ENCODE measurements at places on chromosomes 3 and 15.

DNA sequence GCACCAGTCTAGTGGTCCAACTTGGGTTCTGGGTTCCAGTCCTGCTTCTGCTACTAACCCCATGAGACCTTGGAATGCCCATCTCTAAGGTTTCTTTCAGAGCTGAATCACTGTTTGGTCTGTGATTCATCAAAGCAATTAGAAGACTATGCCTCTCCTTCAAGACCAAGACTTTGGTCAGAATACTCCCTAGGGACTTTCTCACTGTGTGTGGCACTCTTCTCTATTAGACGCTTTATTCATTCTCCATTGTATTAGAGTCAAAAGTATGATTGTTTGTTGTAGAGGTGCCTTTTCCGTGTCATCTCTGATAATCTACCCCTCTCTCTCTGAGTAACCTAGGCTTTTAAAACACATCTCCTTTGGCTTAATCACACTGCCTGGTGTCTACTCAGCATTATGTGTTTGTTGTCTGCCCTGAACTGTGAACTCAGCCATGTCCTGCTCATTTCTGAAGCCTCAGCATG is 90.5 kb downstream of the LPP start:
- no peak for DNase-seq

DNA sequence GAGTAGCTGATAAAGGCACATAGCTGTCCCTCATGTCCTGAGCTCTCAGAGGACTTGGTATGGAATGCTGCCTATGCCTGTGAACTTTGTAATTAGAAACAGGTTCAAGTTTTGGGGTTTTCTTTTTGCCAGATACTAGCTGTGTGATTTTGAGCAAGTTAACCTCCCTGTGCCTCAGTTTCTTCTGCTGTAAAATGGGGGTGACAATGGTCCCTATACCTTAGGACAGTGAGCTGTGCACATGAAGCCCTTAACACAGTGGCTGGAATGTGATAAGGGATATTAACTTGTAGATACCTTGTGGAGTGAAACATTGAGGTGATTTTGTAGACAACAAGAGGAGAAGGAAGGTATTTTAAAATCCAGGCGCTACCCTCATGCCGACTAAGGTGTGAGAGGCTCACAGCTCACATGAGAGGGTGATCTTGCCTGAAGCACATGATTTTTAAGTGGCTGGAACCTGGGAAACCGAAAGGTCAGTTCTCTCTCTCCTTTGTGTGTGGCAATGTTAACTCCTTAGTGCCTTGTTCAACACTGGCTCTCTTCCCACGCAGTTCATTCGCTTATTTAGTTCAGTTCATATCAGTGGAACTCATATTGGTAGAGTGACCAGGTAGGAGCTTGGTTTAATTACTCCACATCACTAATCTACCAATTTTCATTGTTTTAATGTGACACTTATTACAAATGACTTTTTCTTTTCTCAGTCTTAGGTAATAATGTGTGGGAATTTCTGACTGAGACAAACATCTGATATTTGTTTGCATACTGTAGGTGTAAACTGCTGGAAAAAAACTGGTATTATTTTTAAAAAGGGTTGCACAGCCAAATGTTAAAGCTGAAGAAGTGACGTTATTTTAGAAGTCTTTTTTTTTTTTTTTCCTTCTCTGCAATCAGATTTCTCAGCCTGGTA is 236.2 kb downstream of the ITPR1 start:
- DNase-seq: peak; percentile 78

GRCh38 chr3:4744405-4745234 is 234.6 kb upstream of the BHLHE40 start:
- no peak for DNase-seq

DNA sequence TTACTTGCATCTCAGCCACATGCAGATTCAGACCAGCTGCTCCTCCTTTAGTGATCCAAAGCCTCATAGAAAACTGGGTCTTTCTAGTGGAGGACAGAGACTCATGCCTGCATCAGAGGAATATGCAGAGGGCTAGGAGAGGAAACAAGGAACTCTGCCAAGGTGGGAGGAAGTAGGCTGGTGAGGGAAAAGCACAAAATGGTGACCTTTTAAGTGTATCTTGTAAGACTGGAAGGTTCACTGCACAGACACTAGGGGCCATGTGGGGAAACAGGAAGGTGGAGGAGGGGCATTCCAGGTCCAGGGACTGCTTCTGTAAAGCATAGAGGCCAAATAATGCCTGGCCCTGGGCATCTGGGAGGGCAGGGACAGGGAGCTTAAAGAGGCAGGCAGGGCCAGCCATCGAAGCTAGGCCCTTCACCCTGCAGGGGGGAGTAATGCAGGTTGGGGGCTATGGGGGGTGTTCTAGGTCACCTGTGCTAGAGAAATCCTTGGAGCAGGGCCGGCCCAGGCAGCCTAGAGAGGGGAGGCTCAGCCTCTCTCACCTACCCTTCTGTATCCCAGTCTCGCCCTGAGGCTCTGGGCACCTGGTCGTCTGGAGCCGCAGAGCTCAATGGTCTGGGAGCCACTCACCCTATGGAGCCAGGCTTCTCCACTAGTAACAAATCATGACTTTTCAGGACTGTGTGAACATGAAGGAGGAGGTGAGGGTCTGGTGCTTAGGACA is 117.7 kb downstream of the DNAJB8 start:
- peak; percentile 15 for DNase-seq

GRCh38 chr3:177065285-177066033 is 131.8 kb downstream of the TBL1XR1 start:
- DNase-seq: no peak

DNA sequence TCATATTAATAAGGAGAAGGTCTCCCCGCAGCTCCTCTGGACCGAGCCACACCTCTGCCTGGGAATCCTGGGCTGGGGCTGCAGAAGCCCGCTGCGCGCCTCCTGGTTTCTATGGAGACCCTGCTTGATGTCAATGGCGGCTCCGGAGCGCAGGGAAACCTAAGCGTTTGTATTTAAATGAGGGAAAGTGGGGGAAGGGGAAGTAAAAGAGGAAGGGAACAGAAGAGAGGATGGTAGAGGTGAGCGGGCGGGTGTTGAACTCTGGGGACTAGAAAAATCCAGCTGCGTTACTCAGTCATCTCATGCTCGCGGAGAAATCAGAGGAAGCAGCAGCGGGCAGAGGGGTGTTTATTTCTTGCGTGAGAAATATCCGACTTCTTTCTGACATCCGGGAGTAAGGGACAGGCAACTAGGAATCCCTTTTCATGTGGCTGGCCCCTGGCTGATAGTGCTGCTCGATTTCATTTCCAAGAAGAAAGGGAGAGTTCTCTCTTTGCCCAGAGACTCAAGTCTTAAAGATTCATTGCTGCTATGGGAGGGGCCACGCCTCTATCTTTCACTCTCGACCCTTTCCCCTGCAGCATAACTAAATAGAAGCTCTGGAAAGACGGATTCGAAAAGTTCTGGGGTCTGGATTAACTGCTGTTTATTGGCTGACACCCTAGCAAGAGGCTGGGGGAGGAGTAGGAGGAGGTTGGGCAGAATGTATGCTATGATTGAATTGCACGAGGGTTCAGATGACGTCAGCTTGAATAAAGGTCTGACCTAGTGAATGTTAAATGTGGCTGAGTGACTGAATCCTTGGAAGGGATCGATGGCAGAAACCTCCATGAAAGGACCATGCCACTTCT is 110.5 kb upstream of the GAP43 start:
- DNase-seq: no peak

DNA sequence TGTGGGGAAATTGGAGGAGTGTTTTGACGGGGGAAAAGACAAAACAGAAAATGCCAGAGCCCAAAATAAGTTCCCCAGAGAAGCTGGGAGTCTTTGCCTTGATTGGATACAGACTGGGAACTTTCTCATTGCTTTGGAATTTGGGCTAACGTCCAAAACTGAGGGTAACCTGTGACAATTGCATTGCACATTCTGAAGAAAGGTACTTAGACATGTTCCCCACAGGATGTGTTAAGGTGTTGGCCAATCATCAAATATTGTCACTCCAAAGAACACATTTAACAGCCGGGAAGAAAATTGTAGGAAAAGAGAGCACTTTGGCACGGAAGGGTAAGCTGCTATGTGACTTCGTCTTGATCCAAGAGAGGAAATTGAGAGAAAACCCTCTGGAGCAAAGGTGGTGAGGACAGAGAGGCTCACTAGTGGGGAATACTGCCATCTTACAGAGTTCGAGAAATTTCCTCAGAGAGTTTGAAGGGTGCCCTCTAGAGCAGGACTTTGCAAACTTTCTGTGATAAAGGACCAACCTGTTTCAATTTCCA is 619.5 kb upstream of the TBL1XR1 start:
- peak; percentile 62 for DNase-seq

GRCh38 chr3:24670871-24671270 is 176.2 kb upstream of the THRB start:
- DNase-seq: no peak

DNA sequence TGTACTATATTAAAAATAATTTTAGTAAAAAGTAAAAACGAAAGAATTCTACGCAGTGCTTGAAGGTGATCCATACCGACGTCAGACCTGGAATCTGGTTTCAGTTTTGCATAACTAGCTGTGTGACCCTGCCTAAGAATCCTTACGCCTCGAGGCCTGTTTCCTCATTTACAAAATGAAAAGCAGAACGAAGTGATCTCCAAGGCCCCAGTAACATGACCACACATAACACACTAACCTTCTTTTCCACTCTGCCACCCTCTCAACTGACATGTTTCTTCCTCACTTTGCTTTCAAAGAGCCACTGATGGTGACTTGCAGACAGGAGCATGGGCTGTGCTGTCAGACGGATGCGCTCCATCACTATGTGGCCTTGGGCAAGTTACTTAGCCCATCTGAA is 4.8 kb downstream of the MESD start:
- no peak for DNase-seq

GRCh38 chr3:69547461-69547880 is 161.6 kb upstream of the FRMD4B start:
- peak; percentile 46 for DNase-seq

DNA sequence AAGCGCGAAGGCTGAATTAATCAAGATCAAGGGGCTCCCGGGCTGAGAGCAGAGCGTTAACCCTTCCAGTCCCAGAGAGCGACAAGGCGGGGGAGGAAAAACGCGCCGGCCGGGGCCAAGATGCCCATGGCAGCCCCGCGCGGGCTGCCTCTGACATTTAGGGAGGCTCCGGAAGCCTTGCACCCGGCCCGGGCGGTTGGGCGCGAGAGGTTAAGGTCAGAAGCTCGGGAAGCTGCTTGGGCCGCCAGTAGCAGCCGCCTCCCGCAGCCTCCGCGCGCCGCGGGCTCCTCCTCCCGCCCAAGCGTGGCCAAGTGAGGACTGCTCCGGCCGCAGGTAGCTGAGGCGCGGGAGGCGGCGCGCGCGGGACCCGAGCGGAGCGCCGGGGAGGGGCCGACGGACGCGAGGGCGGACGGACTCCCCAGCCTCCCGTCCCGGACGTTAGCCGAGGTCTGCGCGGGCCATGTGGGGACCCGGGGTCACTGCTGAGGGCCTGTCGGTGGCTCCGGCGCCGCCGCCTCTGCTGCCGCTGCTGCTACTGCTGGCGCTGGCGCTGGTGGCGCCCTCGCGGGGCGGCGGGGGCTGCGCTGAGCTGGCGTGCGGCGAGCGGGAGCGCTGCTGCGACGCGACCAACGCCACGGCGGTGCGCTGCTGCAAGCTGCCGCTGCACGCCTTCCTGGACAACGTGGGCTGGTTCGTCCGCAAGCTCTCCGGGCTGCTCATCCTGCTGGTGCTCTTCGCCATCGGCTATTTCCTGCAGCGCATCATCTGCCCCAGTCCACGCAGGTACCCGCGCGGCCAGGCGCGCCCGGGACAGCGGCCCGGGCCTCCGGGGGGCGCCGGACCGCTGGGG is at the start of gene C3orf80:
C3orf80 (plus strand) TSS at position 247 of the 850 bp plus-strand sequence; CDS start at position 461, 214 bp downstream.
- DNase-seq: peak; percentile 52

DNA sequence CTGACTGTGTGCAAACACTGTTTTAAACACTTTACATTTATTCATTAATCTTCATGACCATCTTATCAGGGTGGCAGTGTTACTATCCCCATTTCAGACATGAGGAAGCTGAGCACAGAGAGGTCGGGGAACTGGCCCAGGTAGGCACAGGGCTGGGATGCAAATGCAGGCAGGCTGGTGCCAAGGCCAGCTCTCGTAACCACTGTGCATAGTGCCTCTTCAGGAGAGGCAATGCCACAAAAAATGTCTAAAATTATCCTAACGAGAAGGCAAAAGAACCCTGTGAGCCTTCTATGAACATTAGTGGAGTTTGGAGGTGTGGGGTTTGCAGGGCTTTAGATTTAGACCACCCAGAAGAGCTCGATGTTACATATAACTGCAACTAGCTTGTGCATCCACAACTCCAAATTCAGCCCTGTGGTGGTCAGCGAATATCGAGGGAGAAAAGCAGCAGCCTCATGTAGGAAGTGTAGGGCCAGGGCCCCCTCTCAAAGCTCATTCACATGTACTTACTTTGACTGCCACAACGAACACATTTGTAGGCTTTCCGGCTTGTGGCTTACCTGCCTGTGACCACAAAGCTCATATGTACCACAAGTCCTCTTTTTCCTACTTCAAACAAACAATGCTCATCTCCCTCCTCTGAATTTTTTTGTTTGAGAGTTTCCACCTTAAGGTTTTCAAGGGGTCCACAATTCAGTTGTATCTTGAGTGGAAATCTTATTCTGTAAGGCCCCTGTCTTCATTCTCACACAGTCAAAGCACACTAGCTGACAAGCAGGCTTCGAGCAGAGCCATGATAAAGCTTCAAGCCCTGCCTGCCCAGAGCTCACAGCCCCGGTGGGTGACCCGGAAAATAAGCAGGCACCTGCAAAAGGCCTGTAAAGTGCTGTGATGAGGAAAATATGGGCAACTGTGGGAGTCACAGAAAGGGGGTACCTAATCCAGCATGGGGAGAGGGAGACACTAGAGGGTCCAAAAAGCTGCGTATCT is 722.9 kb upstream of the CFAP20DC start:
- DNase-seq: no peak

GRCh38 chr3:157445857-157446256 is 9.2 kb downstream of the PTX3 start:
- DNase-seq: no peak

- DNase-seq: peak; percentile 71
Observed at GRCh38 chr3:12229896-12230295, 59.0 kb upstream of the PPARG start.

- DNase-seq: no peak
Observed at GRCh38 chr3:73389928-73390327, 234.8 kb downstream of the PDZRN3 start.

DNA sequence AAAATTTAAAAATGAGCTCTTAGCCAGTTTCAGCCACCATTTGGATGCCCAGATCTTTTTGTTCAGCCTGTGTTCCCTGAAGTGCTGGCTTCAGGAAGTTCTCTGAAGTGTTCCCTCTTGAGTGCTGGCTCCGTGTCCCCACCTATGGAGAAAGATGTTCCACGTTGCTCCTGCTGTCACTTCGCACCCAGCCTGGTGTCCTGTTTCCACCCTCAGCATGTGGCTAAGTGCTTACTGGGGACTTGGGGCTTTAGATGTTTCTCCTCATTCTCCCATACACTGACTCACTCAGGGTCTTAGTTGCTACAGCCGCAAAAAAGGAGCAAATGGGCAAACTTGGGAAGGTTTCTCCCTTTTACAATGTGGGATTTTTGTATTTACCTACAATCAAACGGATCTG is 16.6 kb downstream of the CHCHD6 start:
- peak; percentile 34 for DNase-seq

DNA sequence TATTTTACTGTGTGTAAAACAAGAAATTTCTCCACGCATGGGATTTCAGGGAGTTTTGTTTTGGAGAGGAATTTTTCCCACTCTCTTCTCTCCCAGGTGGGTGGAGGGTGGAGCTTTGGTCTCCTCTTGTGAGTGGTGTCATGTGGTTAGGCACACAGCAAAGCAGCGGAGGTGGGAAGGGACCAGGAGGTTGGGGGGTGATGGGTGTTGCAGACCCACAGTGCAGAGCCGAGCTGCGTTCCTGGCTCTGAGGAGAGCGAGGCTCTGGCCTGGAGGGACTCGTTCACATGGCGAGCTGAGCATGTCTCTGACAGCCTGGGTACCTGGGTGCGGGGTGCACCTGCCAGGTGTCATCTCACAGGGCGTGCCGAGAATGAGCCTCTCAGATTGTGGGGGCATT is 87.8 kb downstream of the RYR3 start:
- no peak for DNase-seq
